ENCODE measurements at places on chromosomes 4 and X.

DNA sequence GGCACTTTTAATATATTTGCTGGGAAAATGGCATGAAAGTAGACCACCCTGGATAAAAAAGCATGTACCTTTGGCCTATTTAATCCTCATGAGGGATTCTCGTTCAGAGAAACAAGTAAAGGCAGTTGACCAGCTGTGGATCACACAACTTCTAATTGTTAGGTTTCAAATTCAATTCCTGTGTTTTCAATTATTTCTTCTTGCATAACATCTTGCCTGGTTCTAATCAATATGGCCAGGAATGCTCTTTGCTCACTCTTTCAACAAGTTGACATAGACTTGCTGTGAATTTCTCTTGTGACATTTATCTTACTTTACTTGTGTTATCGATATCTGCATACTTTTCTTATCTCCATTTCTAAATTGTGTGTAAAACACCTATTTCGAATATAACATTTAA lies 211.8 kb downstream of the SLC7A11 start:
- H3K27me3 ChIP-seq = no peaks in the 10 kb centered on the region
- no peak overlapping the region for H3K27ac ChIP-seq
- no peaks in the 10 kb centered on the region for H3K4me1 ChIP-seq
- DNase-seq = no peak
- H3K4me3 ChIP-seq = no peak overlapping the region
- H3K36me3 ChIP-seq = no peaks in the 10 kb centered on the region

DNA sequence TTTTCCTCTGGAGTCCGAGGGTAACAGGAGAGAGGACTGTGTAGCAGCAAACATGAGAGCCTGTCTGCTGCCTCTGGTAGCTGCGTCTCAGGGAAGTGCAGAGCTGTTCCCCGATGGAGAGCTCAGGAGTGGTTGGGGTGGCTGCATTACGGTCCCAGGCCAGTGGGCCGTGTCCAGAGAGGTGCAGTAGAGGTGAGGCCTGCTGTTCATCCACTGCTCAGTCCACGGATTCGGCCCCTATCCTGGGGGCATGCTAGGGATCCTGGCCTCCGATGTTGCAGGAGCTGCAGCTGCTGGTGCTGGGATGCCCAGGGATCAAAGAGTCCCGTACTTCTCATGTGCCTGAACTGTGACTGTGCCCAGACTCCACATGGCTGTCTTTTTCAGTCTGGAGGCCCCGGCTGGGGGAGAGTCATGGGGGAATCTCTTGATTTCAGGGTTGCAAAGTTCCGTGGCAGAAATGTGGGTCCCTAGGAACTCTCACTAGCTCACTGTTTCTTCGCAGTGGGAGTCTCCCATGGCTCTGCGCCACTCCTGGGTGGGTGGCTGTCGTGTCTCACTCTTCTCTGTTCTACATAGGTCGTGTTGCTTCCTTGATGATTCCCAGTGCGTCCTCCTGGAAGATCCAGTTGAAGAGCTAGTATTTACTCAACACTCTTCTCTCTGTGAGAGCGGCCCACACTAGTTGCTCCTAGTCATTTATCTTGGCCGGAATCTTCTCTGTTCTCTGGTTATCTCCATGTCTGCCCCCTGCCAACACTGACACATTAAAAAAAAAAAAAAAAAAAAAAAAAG lies 109.5 kb upstream of the CENPE start:
- H3K4me1 ChIP-seq = no peaks in the 10 kb centered on the region
- H3K36me3 ChIP-seq = no peaks in the 10 kb centered on the region
- no peak for DNase-seq
- no peak overlapping the region for H3K27ac ChIP-seq

DNA sequence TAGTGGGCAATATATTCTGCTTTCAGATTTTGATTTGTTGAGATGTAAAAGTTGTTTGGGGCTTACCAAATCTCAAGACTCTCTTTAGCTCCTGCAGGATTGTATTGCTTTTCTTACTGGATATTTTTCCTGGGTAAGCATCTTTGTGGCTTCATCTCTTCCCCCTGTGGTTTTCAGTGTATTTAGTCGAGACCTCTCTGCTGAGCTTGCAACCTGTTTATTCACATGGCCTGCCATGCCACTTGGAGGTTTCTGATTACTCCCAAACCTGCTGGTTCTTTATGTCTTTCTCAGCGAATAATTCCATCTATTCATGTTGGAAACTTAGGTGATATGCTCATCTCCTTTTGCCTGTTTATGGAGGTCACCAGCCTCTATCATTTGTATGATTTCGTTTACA lies 10.9 kb downstream of the CCNG2 start:
- H3K27ac ChIP-seq = no peak overlapping the region
- H3K4me3 ChIP-seq = no peak overlapping the region
- peaks cover 46% of the 10 kb centered on the region for H3K36me3 ChIP-seq

GRCh38 chr4:119135721-119136121 lies at the start of gene MYOZ2:
Gene MYOZ2 (plus strand): TSS chr4:119135832. CDS start chr4:119136526, 694 bp downstream.
- no peaks in the 10 kb centered on the region for H3K27me3 ChIP-seq
- no peaks in the 10 kb centered on the region for H3K36me3 ChIP-seq
- no peak for DNase-seq
- peaks cover 15% of the 10 kb centered on the region for H3K4me1 ChIP-seq
- no peak within 1 kb of the TSS for H3K27ac ChIP-seq
- H3K4me3 ChIP-seq = no peak within 1 kb of the TSS

- H3K4me1 ChIP-seq = no peaks in the 10 kb centered on the region
- no peak for DNase-seq
- H3K27me3 ChIP-seq = peaks cover 4% of the 10 kb centered on the region
- H3K27ac ChIP-seq = no peak overlapping the region
- H3K36me3 ChIP-seq = no peaks in the 10 kb centered on the region
Observed at GRCh38 chr4:18192901-18193300, 171.3 kb upstream of the LCORL start.

DNA sequence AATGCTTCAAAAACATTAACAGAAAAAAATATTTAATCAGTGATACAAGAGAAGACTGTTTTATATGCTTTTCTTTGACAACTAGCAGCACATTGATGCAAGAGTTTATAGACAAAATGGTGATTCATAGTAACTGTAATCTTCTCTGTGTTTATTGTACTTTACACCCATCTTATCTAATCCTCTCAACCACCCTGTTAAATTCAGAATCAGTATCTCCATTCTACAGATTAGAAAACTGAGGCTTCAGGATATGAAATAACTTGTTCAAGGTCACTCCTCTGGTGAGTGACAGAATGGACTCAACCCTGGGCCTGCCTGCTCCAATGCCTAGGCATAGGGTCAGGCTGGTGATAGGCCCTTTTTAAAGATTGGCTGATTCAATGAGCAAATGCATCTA lies 26.1 kb upstream of the TMEM184C start:
- H3K36me3 ChIP-seq = no peaks in the 10 kb centered on the region
- no peak overlapping the region for H3K4me3 ChIP-seq
- DNase-seq = no peak
- H3K4me1 ChIP-seq = peaks cover 5% of the 10 kb centered on the region
- no peak overlapping the region for H3K27ac ChIP-seq

Measured in activated naive CD8-positive, alpha-beta T cell treated with anti-CD3 and anti-CD28 coated beads, Interleukin-2, amount 10 ng/mL, durations not matched to agents 7 days and 5 days (primary cell).